ENCODE measurements at places on chromosomes 7 and 10. TPM values are rescaled to one million over a fixed set of nuclear protein-coding genes. Genes with fewer than 3 reads are reported as not detected.

GRCh38 chr7:140035400-140036223, 27.1 kb downstream of the PARP12 start:
- no peak for DNase-seq

- no peak for DNase-seq
Measured at GRCh38 chr10:8829592-8829991, 775.1 kb downstream of the GATA3 start.

DNA sequence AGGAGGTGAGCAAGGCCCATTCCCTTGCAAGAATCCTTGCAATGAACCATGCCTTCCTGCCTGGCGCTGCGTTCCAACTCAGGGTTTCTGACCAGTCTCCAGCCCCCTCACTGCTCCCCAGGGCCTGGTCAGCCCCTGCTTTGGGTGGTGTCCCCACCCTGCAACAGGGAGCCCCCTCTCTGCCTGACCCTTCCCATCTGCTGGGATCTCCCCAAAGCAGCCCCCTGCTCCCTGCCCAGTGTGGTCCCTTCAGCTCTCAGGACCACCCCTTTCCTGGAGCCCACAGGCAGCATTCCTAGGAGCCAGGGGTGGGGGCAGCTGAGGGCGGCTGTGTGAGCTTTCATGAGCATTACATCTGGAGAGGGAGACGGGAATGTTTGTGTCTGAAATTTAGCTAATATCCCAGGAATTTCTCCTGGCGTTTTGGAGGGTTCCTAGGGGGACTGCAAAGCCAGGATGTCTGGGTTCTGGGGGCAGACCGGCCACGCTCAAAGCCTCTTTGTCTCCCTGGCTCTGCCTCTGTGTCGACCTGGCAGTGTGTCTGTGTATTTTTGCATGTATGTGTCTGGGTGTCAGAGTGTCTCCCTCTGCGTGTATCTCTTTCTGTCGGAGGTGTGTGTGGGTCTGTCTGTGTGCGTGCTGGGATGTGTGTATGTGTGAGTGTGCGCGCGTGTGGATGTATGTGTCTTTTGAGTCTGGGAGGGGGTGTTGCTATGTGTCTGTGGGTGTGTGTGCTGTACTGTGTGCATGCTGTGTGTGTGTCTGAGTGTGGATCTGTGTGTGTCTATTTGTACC, 300.5 kb upstream of the ZMIZ1 start:
- no peak for DNase-seq

GRCh38 chr10:105950410-105950809, 1214.1 kb downstream of the SORCS1 start:
- DNase-seq, result no peak

GRCh38 chr10:10394933-10395658, 622.6 kb upstream of the CELF2 start:
- no peak for DNase-seq

DNA sequence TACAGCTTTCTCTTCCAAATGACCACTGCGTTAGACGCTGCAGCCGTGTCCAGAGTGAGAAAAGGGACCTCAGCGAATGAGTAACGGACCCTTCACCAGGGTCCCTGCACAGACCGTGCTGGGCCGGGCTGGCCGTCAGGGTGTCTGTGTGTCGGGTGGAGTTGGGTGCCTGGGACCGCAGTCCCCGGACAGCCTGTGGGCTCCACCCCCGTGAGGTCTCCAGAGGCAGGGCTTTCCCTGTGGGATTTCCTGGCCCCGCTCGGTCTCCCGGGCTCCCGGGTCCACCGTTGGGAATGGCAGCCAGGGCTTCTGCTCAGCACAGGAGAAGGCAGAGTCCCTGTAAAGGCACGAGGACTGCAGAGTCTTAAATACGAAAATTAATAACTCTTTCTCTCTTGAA, 509.7 kb downstream of the TCERG1L start:
- no peak for DNase-seq

DNA sequence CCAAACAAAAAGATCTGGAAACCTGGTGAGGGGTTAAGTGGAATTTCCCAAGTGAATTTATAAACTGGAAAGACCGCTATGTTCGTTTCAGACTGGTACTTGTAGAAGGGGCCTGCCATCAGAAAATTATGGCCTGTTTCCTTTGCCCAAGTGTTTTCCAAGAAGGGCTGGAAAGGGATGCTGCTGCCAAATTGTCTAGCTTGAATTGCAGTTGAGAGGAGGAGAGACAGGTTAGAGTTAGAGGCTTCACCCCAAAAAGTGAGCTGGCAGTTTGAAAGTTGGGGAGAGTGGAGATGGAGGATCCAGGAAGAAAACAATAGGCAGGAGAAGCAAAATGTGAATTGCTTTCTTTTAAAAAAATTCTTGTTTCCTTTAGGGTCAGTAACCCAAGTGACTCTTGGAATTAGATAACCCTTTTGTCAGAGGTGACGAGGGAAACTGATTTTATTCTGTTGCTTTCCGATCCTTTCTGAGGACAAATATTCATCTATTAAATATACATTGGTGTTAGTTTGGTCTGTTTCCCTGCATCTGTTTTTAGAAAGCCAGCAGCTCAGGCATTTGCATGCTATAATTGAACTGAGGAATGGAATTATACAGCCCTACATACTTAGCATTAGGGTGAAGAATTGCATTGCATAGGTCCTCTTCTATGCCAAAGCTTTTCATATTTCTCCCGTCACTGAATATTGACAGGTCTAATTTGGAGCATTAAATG, 82.5 kb upstream of the PRR15 start:
- DNase-seq, result no peak

GRCh38 chr7:96870185-96870584, 135.2 kb upstream of the DLX6 start:
- no peak for DNase-seq

- no peak for DNase-seq
Measured at GRCh38 chr10:24824124-24824523, 100.4 kb upstream of the ARHGAP21 start.

DNA sequence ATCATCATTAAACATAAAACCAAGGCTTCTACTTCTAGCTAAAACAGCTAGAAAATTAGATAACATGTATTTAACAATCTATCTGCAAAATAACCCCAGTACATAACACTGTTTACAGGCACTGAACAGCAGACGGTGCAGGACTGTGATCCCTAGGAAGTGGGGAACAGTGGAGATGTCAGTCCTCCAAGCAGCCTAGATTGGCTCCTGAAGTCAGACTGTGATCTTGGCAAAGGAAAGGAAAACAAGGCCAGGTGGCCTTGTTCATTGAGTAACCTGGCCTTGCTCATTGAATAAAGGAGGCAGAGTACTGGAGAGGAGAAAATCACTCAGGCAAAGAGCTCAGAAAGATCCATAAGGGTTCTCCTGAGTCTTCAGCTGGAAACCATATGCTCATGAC, 77.7 kb upstream of the DIP2C start:
- no peak for DNase-seq

- no peak for DNase-seq
Measured at GRCh38 chr10:120075349-120075748, 182.8 kb downstream of the SEC23IP start.

- no peak for DNase-seq
Measured at GRCh38 chr10:73653701-73654100, 2.1 kb downstream of the SYNPO2L start.

DNA sequence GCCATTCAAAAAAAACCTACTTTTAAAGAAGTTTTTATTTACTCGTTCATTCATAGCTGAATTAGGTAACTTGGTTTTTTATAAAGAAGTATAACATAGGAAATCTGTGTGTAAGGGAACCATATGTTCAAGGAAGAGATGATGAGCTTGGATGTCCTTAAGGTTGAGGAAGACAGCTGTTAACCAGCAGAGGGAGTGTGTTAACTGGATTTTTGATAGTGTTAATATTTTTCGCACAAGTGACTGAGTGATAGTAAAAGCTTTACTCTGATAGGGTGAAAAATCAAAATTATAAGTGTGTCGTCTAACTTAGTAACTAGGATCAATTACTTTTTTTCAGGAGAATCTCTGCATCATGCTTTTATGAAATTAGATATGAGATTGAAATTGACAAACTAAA, 134.7 kb downstream of the ARL5B start:
- DNase-seq, result no peak

DNA sequence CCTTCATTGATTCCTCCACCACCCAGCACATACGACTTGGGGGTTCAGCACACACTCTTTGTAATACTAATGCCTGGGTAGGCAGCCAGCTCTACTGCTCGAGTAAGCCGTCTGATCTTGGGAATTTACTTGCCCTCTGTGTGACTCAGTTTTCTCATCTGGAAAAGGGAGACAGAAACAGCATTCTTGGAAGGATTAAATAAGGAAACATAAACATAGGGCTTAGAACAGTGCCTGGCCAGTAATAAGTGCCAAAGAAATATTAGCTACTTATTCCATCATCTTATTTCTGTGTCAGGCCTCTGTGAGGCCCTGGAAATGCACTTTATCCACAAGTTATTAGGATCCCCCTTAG, 130.1 kb downstream of the TNS3 start:
- no peak for DNase-seq

DNA sequence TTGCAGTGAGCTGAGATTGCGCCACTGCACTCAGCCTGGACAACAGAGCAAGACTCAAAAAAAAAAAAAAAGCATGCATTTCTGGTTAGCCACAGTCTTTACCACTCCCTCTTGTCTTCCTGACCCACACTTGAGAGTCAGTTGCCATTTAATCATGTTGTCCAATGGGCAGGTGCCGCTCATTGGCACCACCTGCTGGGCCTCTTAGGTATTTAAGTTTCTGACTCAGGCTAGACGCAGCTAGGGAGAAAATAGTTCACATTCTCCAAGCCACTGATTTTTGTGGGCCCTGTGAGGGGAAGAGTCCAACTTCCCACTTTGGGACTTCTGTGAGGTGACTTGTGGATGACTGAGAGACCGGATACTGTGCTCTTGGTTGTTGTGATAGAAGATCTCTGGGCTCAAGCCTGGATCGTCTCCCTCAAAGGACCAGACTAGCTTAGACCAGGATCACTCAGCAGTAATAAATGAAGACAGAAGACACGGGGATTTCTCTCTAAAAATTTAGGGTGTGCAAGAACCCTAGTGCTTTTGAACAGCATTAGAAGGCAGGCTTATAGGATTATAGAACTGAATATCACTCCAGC, 26.8 kb upstream of the SORCS3 start:
- no peak for DNase-seq

- no peak for DNase-seq
Measured at GRCh38 chr10:44053391-44053790, 331.5 kb downstream of the CXCL12 start.

- DNase-seq, result no peak
Measured at GRCh38 chr10:72694476-72695369, 2.8 kb downstream of the MCU start.

DNA sequence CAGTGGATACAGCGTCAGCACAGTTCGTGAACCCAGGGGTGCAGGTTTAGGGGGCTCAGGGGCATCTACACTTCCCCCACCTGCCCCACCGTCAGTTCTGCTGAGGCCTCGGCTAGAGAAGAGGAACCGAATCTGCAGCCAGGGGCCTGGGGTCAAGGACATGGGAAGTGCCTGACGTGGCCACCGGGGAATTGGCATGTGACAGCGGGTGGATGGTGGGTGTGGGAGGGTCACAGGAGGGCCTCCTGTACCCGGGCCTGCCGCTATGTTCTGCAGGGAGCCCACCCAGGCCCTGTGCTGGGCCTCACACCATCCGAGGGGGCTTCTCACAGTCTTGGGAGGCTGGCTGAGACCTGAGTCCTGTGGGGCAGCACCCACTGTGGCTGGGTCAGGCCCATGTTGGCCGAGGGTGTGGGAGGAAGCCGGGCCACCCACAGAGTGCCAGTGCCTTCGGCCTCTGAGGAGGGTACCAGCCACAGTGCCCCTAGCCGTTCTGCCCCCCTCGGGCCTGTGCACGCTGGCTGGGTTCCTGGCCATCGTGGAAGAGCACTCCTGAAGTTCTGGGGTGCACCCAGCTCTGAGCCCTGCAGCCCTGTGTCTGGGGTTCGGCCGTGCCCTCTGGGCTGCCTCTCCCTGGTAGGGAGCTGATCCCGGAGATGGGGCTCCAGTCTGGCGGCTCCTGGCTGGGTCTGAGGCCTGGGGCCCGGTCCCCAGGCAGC, 5.9 kb downstream of the TTYH3 start:
- peak; percentile 78 for DNase-seq

DNA sequence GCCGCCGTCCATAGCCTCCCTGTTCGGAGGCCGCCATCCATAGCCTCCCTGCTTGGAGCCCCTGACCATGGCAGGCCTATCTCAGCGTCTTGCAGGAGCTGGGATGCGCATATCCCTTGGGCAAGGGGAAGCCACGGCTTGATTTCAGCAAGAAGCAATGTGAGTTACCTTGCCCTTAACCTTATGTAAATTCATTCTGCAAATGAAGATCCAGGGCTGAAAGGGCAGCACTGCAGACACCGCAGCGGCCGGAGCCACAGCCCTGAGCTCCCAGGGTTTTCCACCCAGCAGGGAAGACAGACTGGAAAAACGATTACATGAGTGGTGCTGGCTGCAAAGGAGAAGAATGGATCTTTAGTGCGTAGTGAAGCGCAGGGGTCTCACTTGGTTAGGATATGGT, 95.8 kb downstream of the SEC61G start:
- DNase-seq, result no peak

GRCh38 chr7:100949227-100949932, at the start of gene MUC3A:
Gene MUC3A (plus strand): TSS chr7:100949534. CDS start chr7:100949625, 91 bp downstream.
- no peak for DNase-seq

DNA sequence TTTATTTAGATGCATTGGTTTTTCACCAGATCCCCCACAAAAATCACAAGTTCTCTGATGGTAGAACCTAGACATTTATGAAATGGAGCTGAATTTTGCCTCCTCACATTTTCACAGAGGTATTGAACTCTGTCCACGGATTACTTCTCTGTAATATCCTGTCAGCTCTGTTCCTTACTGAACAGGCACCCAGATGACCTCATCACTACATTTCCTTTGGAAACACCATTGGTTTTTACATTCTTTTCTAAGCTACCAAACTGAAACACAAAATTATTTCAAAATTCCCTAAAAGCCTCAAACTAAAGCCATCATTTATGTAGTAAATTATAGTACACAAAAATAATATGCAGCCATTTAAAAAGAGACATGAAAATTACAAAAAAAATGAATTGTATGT, 98.3 kb upstream of the KCNIP2 start:
- no peak for DNase-seq

GRCh38 chr10:86254081-86254480, 112.5 kb downstream of the GRID1 start:
- DNase-seq, result no peak

- no peak for DNase-seq
Measured at GRCh38 chr7:30171766-30172447, 37.1 kb downstream of the MTURN start.

Gene RAMP3
- 62.0 TPM for total RNA-seq

Gene IFIT1
- 10.6 TPM for total RNA-seq

Gene PLCE1
- total RNA-seq, result 28.1 TPM

Gene AIMP2
- total RNA-seq, result 38.4 TPM

Gene ITIH5
- 3.1 TPM for total RNA-seq

Gene SLC39A12
- not detected for total RNA-seq

Gene KIF5B
- 142 TPM for total RNA-seq

Gene KCP
- total RNA-seq, result not detected

Gene GBX1
- total RNA-seq, result not detected

Gene ABCA13
- not detected for total RNA-seq

Measured in right atrium auricular region (tissue), 2 donors.